ENCODE measurements at places on chromosomes 3 and 15.

DNA sequence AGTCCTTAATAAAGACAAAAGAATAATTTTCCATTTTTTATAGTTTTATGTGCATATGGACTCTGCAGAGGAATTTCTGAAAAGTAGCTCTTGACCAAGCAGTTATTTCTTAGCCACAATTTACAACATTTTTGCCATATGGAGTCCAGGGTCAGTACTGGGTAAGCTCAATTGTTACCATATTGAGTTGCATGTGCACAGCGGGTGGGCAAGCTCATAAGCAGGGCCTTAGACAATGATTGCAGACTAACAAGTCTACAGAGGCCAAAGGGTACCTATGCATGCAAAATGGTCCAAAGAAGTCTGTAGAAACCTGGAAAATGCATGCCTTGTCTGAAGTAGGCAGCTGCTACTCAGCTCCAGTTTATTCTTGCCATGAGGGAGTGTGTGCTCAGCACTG is 19.0 kb upstream of the ARHGEF26 start:
- no peak for DNase-seq

DNA sequence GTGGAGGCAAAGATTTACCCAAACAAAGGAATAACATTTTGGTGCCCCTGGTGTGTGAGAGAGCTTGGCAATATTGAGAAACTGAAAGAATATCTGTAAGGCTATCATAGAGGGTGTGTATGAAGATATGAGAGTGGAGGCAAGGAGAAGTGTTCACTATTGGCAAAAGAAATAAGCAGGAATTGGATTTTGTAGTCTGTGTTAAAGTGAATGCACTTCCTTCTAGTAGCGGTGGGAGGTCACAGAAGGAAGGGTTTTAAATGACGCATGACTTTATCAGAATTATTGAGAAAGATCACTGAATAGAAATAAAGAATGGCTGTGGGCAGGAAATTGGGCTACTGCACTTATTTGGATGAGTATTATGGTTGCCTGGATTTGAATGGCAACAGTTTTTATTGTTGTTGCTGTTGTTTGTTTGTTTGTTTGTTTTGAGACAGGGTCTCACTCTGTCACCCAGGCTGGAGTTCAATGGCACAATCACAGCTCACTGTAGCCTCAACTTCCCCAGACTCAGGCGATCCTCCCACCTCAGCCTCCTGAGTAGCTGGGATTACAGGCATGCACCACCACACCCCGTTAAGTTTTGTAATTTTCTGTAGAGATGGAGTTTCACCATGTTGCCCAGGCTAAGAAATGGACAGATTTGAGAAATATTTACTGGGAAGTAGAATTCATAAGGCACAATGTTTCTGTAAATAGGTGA is 16.3 kb downstream of the MME start:
- no peak for DNase-seq

- no peak for DNase-seq
Measured at GRCh38 chr3:170496026-170496867, 77.6 kb downstream of the CLDN11 start.

DNA sequence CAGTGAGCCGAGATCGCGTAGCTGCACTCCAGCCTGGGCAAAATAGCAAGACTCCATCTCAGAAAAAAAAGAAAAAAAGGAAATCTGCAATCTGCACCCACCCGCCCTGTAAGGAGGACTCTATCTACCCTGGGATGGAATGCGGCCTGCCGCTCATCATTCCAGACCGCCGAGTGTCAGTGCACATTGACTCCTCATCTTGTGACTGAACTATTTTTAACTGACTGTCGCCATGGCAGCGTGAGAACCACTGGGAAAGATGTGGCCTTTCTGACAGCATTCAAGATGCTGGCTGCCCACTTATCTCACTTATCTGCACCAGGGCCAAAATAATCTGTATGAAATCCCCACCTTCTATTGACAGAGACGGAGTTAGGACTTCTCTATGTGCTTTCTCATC is 38.8 kb upstream of the ANKRD34C start:
- no peak for DNase-seq

- DNase-seq: no peak
Measured at GRCh38 chr3:124496061-124496460, 234.2 kb upstream of the UMPS start.

- no peak for DNase-seq
Measured at GRCh38 chr15:85543741-85544155, 163.3 kb downstream of the AKAP13 start.

GRCh38 chr15:95646484-95647273 is 683.8 kb upstream of the NR2F2 start:
- no peak for DNase-seq

- DNase-seq: no peak
Measured at GRCh38 chr15:90401495-90401894, 13.5 kb downstream of the IQGAP1 start.

DNA sequence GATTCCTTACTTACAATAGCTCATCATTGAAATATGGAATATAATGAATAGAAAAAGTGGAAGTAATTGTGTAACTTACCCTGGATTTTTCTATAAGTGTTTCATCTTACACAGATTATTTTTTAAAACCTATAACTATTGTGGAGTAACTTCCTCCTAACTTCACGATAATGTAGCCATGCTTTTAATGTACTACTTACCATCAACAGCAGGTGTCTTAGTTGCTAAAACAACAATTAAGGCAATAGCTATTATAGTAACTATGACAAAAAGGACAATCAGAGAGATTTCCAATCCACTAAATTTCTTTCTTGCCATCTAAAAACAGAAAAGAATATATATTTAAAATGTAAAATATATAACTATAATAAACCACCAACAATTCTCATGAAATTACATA is 2.6 kb downstream of the SI start:
- DNase-seq: no peak

- DNase-seq: no peak
Measured at GRCh38 chr3:126536126-126536525, 12.2 kb downstream of the CHST13 start.

GRCh38 chr3:178778589-178778988 is 242.4 kb downstream of the KCNMB2 start:
- DNase-seq: no peak

Data from esophagus squamous epithelium (tissue), 5 donors.